Mammary epithelial cell (primary cell): ENCODE measurements at places on chromosomes 2 and 18. TPM values are rescaled to one million over a fixed set of nuclear protein-coding genes. Genes with fewer than 3 reads are reported as not detected.
A peak's percentile ranks its signal among the peaks of the same experiment; 100 is the strongest.

- no peak for DNase-seq
Observed at GRCh38 chr2:97948926-97949325, 46.8 kb downstream of the TMEM131 start.

- DNase-seq = peak; percentile 45
Observed at GRCh38 chr2:151575338-151575737, 158.9 kb downstream of the NEB start.

DNA sequence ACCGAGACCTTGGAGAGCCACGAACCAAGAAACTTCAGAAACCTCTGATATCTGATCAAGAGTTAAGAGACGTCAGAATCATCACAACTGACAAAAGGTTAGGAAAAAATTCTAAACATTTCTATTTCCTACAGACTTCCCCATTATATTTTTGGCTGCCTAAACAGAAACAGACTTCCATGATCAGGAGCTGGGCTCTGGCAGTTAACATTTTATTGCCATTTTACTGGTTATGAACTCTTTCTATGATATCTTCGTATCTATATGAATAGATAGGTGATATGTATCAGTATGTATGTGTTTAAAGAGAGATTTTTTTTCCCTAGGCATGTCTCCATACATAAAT is 31.1 kb upstream of the PPP1R1C start:
- DNase-seq = no peak

GRCh38 chr2:74675090-74675489 is 21.0 kb downstream of the SEMA4F start:
- DNase-seq = no peak

DNA sequence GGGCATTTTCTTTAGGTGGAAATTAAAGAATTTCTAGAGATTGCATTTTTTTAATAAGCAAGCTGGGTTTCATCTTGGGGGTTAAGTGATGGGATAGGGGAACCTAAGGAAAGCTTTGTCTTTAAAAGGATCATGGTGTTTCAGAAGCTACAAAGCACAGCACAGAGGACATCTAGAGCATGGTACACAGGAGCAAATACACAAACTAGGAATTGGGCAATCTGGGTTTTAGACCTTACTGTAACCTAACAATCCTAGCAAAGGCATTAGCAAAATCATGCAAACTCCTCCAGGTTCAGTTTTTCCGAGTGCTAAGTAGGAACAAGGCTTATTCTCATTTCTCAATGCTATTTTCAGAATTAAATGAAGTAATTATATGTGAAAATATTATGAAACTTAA is 134.1 kb downstream of the CD226 start:
- no peak for DNase-seq

DNA sequence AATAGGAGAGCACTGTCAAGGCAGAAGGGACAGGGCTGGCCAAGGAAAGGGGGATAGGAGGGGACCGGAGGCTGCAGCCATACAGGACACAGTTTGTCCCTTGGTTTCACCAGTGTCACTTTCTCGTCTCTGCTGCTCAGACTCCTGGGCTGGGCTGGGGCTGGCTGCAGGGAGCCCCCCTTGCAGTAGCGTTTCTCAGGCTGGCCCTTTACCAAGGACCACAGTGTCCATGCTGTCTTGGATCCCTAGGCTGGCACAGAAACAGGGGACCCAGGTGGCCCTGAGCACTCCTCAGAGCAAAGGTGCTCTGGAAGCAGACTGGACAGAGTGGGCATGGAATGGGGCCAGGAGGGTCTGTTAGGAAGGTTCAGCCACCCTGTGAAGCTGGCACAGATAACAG is 34.8 kb downstream of the ATOH8 start:
- no peak for DNase-seq

GRCh38 chr2:37911296-37911873 is 13.7 kb upstream of the RMDN2 start:
- no peak for DNase-seq

DNA sequence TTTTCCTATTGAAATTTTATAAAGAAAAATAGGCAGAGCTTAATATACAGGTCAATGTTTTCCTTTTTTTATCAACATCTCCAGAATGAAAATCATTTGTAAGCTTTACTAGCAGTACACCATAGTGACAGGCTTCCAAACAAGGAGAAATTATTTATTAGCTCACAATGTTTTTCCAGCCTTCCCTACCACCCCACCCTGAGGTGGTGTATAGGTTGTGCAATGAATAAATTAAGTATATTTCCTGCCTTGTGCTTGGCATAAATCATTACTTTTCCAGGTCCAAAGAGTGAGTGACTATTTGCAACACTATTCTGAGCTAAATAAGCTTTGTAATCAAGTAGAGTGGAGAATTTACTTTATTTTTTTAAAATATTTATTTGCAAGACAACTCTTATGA is 876.2 kb upstream of the POU3F3 start:
- no peak for DNase-seq

The GCA gene
- 5.8 TPM for polyA plus RNA-seq

The CNDP1 gene
- not detected for polyA plus RNA-seq
